ENCODE measurements at places on chromosomes 3 and 15.

- DNase-seq = no peak
Measured at GRCh38 chr3:45273681-45274515, 47.8 kb upstream of the TMEM158 start.

DNA sequence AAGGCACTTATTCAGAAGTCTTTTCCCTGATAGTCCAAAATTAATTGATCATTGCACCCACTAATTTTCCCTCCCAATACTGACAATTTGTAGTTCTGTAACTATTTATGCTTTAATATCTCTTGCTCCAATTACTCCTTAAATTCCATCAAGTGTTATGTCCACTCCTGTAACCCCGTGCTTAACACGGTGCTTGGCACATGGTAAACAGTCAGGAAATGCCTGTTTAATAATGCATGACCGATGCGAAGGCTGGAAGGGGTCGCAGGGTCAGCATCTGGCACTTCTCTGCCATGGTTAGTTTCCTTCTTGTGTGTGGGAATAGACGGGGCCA, 553 bp upstream of the SEC22A start:
- no peak for DNase-seq

GRCh38 chr15:45449916-45450867, 71.8 kb upstream of the GATM start:
- no peak for DNase-seq

DNA sequence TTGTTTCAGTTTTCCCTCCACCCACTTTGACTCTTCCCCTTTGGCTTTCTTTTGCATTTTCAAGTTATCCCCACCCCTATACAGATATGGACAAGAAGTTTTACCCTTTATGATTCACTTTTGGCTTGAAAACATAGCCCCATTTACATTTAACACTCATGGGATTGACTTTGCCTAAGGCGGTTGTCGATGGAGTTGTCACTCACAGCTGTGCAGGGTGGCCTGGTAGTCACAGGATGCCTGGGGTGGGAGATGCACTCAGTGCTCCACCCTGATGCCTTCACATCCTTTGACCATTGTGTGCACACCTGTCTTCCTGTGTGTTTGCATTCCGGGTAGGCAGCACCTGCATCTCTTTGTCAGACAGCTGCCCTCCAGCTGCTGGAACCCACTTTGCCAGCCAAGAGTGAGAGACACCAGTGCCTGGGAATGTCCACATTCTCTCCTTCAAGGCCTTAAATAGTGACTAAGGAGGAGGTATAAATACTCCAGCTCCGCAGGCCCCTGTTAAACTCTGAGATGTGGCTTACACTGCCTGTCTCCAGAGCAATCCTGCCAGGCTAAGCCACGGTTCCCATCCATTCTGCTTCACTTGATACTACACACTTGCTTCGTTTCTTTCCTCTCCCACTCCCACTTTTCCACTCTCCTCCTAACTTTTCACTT, 191.5 kb upstream of the SLC24A5 start:
- no peak for DNase-seq

DNA sequence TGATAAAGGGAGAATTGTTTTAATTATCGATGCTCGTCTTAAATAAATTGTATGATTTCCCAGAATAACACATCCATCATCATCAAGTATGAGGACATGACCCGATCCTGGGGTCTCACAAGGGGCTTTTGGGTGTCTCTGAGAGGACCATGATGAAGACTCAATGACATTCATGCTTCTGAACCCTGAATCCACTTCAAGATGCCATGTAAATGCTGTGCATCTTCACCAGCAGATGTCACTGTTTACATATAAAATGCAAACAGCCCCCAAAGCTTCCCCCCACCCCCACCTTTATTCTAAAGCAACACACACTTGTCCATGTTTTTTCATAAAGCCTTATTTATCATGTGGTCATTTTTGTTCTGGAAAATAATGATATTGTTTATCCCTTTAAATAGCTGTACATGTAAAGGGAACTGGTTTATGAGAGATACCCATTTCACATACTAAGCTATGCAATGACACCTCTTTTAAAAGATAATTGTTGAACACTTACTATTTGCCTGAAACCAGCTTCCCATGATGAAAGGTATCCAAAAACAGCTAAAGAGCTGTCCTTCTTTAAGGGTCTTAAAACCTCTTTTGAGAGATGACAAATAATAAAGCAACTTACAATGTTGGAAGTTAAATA, 69.7 kb upstream of the UBE3A start:
- no peak for DNase-seq

DNA sequence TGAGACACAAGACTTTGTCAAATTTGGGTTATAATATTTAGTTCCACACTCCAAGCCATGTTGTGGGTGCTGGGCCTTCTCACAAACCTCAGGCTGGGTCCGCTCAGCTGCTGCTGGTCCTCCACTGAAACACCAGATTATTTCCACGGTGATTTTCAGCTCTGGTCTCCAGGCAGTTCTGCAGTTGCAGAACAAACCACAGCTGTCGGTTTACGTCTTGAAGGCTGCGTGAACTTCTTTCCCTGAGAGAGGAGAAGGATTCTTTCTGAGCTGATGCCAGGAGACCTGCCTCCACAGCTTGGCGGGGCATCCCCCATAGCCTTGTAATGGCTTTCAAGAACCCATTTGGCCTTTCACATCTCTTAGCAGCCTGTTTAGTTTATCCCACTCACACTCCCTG, 16.2 kb downstream of the GALNT15 start:
- DNase-seq = no peak

- no peak for DNase-seq
Measured at GRCh38 chr3:30187366-30187765, 419.0 kb upstream of the TGFBR2 start.

DNA sequence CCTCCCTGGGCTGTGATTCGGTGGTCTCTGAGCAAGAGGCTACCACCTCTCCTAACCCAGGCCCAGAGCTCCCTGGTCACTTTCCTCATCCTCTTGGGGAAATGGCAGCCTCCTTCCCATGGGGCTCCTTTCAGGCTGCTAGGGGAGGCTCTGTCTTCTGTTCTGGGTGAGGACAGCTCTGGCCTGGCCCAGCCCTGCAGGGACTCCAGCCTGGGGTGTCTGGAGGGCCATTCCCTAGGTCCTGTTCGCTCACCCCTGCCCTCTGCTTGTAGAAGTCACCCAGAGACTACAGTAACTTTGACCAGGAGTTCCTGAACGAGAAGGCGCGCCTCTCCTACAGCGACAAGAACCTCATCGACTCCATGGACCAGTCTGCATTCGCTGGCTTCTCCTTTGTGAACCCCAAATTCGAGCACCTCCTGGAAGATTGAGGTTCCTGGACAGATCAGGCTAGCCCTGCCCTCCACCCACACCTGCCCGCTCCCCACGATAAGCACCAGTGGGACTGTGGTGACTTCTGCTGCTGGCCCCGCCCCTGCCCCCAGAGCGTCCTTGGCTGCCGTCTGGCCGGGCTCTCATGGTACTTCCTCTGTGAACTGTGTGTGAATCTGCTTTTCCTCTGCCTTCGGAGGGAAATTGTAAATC, 30.9 kb downstream of the PRKCD start:
- no peak for DNase-seq

DNA sequence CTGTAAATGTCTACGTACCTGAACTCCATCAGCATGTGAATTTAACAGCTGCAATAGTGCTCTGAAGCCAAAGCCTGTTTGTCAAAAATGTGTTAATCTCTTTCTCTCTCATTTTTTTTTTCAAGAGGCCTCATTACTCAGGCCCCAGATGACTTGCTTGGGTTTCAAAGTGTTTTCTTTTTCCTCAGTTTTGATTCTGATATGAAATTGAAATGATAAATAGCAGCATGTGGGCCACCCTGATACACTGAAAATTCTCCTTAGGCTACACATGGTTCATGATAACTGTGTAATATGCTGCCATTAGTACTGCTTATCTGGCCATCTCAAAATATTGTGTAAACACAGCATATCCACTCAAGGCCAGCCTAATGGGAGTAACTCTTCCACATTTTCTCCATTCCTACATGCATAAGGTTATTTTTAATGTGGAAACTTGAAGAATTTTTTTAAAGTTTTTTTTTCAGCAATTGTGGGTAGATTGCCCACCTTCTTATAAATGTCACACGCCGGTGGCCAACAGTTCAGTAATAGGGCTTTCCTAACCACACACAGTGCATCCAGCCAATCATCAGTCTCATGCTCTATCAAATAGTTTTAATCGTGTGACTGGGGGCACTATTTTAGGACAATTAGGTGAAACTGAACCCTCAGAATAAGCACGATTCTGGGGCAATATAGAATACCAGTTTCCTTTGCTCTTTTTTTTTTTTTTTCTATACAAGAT, 13.1 kb upstream of the DENND4A start:
- no peak for DNase-seq

GRCh38 chr3:62615258-62615849, 242.0 kb upstream of the FEZF2 start:
- no peak for DNase-seq

GRCh38 chr3:182364323-182364722, 429.0 kb upstream of the ATP11B start:
- no peak for DNase-seq

GRCh38 chr3:132033471-132033870, 1.3 kb downstream of the CPNE4 start:
- no peak for DNase-seq

Measured in stimulated activated CD8-positive, alpha-beta memory T cell treated with anti-CD3 and anti-CD28 coated beads, Interleukin-4, amount 100 ng/mL, for 1 hour (primary cell).